Right renal cortex interstitium (tissue), 3 donors: ENCODE measurements at places on chromosomes 3 and 15. TPM values are rescaled to one million over a fixed set of nuclear protein-coding genes. Genes with fewer than 3 reads are reported as not detected.

DNA sequence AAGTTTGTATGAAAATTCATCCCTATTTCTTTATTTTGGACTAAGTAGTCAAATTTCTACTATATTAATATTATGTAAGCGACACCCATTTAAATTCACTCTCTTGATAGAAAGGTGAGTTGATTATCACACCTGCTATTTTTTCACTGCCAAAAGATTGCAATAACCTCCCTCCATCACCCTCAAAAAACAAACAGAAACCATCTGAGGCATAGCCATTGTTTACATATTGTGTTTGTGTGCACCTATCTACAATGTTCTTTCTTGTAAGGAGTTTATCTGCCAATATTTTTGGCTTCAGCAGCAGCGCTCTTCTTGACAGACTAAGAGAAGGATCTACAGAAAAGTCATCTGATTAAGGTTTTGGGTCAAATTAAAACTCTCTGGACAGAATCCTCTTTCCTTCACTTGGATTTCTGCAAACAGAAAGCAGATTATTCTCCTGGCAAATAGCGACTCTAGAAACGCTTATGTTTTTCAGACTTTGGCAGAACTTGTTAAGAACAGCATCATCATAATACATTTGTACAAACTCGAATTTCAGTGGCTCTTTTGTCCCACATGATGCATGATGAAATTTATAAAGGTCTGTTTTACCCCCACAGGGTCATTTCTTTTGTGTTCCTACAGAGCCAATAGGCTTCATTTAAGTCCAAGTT, 48.6 kb downstream of the KCNMB2 start:
- no peak for DNase-seq

- DNase-seq = no peak
Observed at GRCh38 chr3:72255791-72256559, 471.0 kb upstream of the PROK2 start.

Gene TRPM7
- 45.9 TPM for polyA plus RNA-seq

- no peak for DNase-seq
Observed at GRCh38 chr15:90565866-90566265, 36.1 kb downstream of the CRTC3 start.

Gene MCCC1
- 63.3 TPM for polyA plus RNA-seq

DNA sequence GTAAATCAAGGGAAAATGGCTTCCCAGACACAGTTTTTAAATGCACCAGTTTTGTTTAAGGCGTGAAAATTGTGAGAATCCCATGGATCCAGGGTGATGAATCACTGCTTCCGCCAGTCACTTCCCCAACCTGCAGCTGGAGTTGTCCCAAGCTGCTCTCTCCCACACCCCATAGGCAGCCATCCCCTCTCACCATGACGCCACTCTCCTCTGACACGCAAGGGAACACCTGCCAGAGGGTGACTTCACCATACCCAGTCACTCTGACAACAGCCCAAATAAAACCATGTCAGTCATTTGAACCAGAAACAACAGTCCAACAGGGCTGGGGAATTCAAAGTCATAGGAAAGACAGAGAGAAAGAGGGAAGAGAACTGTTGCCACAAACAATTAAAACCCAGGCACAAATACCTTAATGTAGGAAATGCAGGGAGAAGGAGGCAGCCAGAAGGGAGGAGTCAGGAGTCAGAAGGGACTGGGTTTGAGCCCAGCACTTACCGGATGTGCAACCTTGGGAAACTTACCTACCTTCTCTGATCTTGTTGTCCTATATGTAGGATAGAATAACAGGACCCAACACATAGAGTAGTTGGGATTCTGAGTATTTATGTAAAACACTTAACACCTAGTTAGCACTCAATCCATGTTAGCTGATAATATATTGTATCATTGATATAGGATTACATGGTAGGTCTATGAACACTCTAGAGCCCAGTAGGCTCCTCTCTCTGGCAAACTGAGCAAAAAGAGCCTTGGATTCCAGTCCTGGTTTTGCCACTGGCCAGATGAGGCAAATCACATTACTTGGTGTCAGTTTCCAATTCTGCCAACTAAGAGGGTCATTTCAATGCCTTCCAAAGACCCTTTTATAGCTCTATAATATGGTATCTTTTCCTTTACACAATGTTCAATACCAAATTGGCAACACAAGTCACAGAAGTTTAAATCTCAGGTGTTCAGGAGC, 326.3 kb upstream of the ICE2 start:
- DNase-seq = no peak

Gene CLDN18
- 0.71 TPM for polyA plus RNA-seq

GRCh38 chr15:45387380-45388007, 9.2 kb upstream of the GATM start:
- DNase-seq = no peak

Gene GOLGA8G
- polyA plus RNA-seq = 0.12 TPM

Gene IL5RA
- polyA plus RNA-seq = 0.62 TPM

GRCh38 chr15:61828860-61829513, 231.3 kb downstream of the VPS13C start:
- DNase-seq = no peak

- no peak for DNase-seq
Observed at GRCh38 chr3:66795365-66795764, 202.7 kb upstream of the KBTBD8 start.

DNA sequence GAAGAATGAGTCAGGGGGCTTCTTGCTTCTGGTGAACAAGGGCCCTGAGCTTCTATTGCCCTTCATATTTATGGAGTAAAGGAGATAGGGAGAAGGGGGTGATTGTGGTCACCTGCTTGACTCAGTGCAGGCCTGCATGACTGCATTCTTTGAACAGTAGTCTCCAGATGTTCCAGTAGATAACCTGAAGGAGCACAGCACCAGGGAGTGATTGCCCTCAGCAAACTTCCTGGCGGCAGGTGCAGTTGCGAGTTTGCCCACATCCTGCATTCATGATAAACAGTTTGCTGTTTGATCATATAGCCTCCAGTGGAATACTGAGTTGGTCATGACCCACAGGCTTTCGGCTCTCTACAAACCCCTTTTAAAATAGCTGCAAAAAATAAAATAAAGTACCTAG, 1632.7 kb downstream of the OTOL1 start:
- DNase-seq = no peak

Gene KBTBD8
- 1.5 TPM for polyA plus RNA-seq

DNA sequence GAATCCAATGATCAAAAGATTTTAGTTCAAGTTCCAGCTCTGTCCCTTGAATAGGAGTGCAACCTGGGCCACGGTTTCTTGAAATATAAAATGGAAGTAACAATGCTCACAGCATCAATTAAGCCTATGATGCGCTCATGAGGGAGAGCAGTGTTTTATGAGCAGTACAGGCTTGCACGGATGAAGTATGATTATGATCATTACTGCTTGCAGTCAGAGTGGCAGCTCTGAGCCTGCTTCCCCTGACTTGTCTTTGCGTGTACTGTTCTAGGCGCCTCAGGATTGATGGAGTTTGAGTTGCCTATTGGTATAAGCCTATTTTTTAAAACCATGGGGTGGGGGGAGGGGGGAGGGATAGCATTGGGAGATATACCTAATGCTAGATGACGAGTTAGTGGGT, 37.0 kb downstream of the ITGB5 start:
- DNase-seq = no peak

- DNase-seq = no peak
Observed at GRCh38 chr3:64361962-64362735, 136.9 kb upstream of the PRICKLE2 start.

Gene ASB14
- polyA plus RNA-seq = 0.74 TPM

GRCh38 chr15:64163659-64164362, 989 bp upstream of the PPIB start:
- DNase-seq = no peak

- DNase-seq = no peak
Observed at GRCh38 chr3:155129396-155129795, 49.3 kb downstream of the MME start.

DNA sequence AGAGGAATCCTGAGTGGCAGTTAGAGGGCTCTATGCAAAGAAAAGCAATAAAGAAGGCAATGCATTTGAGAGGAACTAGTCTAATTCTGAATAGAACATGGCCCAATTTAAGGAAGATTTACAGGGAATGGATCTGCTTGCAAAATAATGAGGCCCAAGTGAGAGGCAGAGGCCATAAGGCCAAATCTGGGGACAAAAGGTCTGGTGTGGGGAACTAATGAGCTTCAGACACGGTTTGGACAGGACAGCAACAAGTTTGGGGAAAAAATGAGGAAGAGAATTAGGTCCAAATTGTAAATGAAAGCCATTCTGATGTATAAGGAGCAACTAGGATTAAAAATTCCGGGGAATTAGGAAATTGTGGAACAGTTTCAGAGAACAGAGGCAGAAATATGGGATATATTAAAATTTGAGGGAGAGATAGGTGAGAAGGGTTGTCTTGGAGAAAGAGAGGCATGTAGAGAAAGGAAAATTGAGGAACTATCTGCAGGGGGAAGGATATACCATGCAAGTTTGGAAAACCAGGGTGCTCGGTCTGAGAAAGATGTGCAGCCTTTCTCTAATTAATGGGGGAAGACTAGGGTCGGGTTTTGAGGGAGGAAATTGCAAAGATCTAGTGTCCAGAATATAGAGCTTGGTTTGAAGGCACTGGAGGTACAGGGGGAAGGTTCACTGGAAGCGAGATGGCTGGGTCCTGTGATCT, 73.8 kb downstream of the RBPMS2 start:
- DNase-seq = no peak

DNA sequence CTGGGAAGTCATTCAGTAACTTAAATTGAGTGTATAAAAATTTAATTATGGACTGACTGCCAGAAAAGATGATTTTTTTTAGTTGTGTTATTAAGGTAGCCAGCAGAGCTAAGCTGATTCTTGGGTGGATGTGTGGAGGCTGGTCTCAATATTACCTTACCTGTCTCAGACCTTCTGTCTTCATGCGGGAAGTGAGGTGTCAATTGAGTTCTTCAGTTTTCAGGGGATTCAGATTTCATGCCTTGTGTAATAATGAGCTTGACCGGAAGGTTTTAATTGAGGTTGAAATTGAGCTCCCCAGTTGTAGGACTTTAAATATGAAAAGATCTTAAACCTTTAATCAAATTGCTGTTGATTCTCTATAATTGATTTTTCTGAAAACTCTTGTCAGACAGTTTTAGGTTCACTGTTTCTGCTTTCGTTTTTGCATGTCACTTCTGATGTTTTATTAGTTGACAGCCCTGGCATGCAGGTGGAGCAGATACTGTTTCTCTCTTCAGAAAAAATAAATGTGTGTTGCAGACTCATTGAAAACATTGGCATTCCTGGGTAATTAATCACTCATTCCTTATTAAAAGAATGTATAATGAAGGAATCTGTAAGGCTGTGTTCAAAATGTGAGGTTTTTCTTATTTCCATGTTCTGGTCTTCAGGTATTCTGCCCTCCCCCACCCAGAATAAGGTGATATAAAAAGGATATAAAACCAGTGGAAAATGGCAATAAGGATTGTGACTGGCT, 54.5 kb downstream of the PSMD6 start:
- DNase-seq = no peak

DNA sequence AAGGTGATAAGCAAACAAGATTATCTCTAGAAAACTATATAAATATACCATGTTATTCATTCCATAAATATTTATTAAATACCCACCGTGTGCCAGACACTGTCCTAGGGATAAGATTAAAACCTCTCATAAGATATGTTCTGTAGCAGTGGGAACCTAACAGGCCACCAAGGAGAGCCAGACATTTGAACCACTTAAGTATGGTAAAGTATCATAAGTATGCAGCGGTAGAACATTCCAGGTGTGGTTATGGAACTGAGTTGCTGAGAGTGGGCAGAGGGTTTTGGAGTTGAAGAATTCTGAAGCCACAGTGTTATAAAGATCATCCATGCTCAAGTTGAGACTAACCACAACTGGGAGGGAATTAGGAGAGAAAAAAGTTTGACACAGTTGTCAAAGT, 14.7 kb downstream of the FILIP1L start:
- DNase-seq = no peak

DNA sequence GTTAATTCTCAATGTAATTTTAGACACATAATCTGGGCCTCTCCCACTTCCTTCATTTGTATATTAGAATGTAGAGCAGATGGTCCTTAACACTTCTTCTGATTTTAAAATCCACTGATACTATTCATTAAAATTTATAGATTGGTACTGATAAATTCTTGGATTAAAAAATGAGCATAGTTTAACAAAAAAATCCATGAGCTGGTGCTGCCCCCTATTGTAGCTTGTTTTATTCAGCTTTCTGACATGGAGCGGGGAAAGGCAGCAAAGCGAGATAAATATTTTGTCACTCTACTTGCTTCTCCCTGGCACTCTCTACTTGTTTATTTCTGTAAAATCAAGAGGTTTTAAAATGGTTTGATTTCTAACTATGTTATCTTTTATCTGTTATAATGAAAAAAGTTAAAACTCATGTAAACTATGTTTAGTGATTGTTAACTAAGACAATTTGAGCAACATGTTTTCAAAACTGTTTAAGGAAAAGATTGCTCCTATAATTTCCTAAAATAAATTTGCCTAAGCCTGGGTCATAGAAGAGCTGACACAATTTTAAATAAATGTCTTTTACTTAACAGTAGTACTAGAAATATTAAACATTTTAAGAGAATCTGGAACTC, 26.5 kb upstream of the PLOD2 start:
- DNase-seq = no peak

DNA sequence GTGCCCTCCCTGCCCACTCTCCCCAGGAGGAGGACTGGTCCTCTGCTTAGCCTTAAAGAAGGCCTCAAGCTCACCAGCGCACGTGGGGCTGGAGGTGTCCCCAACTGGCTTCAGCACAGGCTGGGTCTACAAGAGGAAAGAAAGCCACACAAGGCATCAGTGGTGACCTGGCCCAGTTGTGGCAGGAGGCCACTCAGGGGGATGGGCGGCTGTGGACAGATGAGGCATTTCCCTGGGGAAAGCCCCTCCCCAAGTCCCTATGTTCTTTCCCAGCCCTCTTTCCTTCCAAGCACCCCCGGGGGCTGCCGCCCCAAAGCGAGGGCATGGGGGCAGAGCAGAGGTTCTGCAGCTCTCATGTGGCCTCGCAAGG, 155.2 kb upstream of the TLE3 start:
- DNase-seq = no peak

DNA sequence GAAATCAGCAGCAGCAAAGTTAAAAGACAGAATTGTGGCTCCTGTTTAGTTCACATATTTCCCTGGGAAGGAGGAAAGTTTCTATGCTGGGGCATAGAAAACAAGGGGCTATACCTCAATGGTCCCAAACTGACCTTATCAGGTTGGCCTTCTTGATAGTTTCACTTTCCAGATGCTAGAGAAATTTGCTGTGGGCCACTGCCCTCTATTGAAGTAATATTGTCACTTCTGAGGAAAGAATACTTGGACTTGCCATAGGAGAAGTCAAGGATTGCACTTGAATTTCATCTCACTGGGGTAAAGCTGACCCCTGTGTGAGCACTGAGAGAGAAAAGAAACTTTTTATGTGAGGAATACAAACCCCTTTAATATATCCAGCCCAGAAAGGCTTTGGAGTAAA, 49.3 kb upstream of the XCR1 start:
- DNase-seq = no peak

DNA sequence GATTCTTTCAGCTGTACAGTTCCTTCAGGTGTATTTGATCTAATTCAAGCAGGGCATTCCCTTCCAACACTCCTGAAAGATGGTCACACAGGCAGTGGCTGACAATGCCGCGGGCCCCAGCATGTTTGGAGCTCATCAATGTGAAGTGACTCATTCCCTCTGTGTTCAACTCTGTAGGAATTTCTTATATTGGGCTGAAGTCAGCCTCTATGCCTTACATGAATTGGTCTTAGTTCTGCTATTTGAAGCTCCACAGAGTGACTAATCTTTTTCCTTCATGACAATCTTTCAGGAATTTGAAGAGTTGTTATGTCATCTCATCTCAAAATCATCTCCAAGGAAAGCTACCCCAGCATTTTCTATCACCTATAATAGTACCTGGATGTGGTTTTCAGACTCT, 142.5 kb upstream of the C2CD4B start:
- DNase-seq = no peak

- no peak for DNase-seq
Observed at GRCh38 chr3:31013843-31014242, 119.4 kb upstream of the GADL1 start.

Gene SKOR1
- 0.29 TPM for polyA plus RNA-seq
